ENCODE measurements at places on chromosomes 6 and 20. TPM values are rescaled to one million over a fixed set of nuclear protein-coding genes. Genes with fewer than 3 reads are reported as not detected.

Gene IMPG1
- not detected for total RNA-seq

Gene DNMT3B
- total RNA-seq = 52.7 TPM

Gene PLEKHG1
- 1.7 TPM for total RNA-seq

Gene RCAN2
- total RNA-seq = 1.8 TPM

Gene MCHR2
- not detected for total RNA-seq

Gene OLIG3
- not detected for total RNA-seq

Gene DLK2
- not detected for total RNA-seq

Gene FAM83C
- not detected for total RNA-seq

Gene CLVS2
- not detected for total RNA-seq

Gene XKR7
- 8.1 TPM for total RNA-seq

Gene USP49
- 3.1 TPM for total RNA-seq

Gene ID4
- total RNA-seq = 69.8 TPM

Gene ADGRF5
- not detected for total RNA-seq

Gene RGS19
- total RNA-seq = 47.6 TPM

Gene LAMP5
- total RNA-seq = not detected

Gene C2
- 3.2 TPM for total RNA-seq

Gene GPRC6A
- total RNA-seq = not detected

Gene PPP1R16B
- 0.07 TPM for total RNA-seq

Gene TPBG
- 28.9 TPM for total RNA-seq

Gene TINAG
- total RNA-seq = 114 TPM

Gene CALHM6
- not detected for total RNA-seq

Gene CRISP3
- not detected for total RNA-seq

Gene NKAPL
- total RNA-seq = not detected

Gene COL11A2
- total RNA-seq = 1.4 TPM

Gene SDC4
- 111 TPM for total RNA-seq

Gene FAXC
- total RNA-seq = 8.5 TPM

Gene ZC3H12D
- not detected for total RNA-seq

Gene TTLL9
- total RNA-seq = not detected

Gene ZSCAN31
- total RNA-seq = 97.8 TPM

Gene RSPH4A
- not detected for total RNA-seq

Gene KCNK17
- not detected for total RNA-seq

Gene PLN
- total RNA-seq = not detected
